Epithelial cell of proximal tubule (primary cell): ENCODE measurements at places on chromosomes 11 and 22.

- no peak for DNase-seq
Measured at GRCh38 chr22:36252754-36253522, at the start of gene APOL1. APOL1 (plus strand) TSS chr22:36253133; CDS start chr22:36254956, 1,823 bp downstream.

DNA sequence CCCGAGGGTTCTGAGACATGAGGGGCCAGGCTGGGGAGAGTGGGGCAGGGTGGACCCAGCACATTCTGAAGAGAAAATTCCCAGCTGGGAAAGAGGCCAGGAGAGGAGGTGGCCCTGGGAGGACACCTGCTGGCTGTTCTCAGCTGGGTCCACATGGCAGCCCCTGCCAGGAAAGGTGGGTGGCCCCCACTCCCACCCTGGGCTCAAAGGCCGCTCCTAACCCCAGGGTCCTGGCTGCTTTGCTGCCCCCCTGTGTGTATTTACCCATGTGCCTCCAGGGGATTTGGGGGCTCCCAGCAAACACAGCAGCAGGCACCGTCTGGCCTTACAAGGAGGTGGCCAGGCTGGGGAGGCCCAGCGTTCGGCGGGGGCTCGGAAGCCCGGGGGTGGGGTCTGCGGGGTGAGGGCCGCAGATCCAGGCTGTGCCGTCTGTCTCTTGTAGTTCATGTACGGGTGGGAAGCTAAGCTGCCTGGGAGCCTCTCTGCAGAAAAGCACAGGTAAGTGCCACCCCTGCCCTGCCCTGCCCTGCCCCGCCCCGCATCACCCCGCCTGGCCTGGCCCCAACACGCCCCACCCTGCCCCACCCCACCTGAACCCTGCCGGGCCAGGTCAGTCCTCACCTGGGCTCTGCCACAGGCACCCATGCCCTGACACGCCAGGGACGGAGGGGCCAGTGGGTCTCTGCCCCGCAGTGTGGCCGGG lies 10.6 kb downstream of the MUC5B start:
- no peak for DNase-seq

DNA sequence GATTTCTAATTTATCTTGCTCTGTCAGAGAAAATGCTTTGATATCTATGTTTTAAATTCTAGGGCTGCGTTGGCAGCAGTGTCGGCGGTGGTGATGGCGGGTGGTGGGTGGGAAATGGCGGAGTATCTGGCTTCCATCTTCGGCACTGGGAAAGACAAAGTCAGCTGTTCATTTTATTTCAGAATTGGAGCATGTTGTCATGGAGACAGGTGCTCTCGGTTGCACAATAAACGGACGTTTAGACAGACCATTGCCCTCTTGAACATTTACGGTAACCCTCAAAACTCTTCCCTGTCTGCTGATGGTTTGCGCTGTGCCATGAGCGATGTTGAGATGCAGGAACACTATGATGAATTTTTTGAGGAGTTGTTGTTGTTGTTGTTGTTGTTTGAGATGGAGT lies 36.1 kb upstream of the PHOX2A start:
- no peak for DNase-seq

GRCh38 chr11:43758927-43759326 lies 78.4 kb downstream of the HSD17B12 start:
- no peak for DNase-seq

- DNase-seq, result no peak
Measured at GRCh38 chr11:576811-577610, 741 bp downstream of the PHRF1 start.

GRCh38 chr22:25413620-25414019 lies 150.9 kb upstream of the GRK3 start:
- no peak for DNase-seq

DNA sequence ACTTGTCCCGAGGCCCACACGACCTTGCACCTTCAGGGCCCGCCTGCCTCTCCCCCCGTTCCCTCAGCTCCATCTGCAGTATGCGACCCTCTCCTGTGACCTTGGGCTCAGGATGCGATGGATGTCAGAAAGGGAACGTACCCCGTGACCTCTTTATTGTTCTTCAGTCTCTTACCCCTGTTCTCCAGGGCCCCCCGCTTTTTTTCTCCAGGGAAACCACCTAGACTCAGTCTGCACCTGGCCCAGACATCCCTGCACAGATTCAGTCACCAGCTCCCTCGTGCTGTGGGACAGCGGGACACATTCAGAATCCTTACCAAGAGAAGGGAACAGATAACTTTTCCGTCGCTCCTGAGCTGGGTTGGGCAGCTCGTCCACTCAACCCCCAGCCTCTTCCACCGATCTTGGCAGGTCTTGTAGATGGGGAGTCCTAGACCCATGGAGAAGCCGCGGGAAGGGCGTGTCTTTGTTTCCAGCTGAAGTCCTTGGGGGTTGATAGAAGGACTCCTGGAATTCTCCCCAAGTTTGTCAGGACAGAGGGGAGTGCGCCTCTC lies 1.4 kb upstream of the PHOX2A start:
- DNase-seq, result no peak

- no peak for DNase-seq
Measured at GRCh38 chr22:24027389-24027975, 16.4 kb downstream of the CABIN1 start.

DNA sequence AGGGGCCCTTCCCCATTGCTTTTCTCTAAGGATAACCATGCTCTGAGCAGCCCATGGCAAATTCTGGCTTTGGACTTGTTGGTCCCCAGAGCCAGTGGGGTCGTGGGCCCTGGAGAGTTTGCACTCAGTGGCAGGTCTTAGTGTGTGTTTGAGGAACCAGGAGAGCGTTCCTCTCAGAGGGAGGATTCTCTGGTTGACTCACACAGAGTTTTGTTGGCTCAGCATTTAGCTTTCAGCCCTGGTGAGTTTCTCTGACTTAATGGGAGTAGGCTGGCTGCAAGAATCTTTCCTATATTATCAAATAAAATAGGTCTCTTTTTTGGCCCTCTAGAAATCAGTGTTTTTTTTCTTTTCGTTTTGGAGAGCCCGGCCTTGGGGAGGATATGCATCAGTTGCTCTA lies 20.9 kb downstream of the ST14 start:
- DNase-seq, result no peak

GRCh38 chr22:30882974-30883533 lies 85.5 kb downstream of the MORC2 start:
- no peak for DNase-seq

GRCh38 chr11:17387811-17388210 lies 648 bp downstream of the KCNJ11 start:
- DNase-seq, result no peak

GRCh38 chr11:22730319-22730718 lies 63.9 kb downstream of the GAS2 start:
- DNase-seq, result no peak

DNA sequence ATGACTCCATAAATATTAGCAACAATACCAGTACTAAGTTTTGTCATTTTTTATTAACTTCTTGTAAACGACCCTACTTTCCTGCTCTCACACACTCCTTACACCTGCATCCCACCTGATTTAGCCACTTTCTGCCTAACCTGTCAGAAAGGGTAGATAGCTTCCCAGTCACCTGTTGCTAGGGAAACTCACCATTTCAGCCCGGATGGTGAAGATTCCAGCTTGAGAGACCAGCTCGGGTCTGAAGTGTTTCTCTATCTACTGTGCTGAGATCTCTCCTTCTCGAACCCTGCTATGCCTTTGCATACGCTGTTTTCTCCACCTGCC lies at the start of gene PARVG:
TSS of gene PARVG (plus strand) at position 220 of the 327 bp plus-strand sequence. CDS start 2,405 bp downstream, outside the sequence.
- DNase-seq, result no peak

DNA sequence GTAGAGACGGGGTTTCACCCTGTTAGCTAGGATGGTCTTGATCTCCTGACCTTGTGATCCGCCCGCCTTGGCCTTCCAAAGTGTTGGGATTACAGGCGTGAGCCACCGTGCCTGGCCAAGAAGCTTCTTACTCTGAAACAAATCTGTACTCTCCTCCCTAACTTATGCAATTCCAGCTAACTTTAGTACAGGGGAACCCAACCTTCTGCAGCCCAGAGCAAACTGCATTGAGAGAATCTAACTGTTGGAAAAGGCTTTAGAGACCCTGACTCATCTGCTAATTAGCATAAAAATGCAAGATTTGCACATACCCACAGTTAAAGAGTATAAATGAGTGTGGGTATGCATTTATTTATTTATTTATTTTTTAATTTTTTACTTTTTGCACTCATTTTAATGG lies 64.8 kb downstream of the APOL5 start:
- DNase-seq, result no peak

GRCh38 chr11:2378527-2379210 lies 1.6 kb downstream of the CD81 start:
- no peak for DNase-seq

DNA sequence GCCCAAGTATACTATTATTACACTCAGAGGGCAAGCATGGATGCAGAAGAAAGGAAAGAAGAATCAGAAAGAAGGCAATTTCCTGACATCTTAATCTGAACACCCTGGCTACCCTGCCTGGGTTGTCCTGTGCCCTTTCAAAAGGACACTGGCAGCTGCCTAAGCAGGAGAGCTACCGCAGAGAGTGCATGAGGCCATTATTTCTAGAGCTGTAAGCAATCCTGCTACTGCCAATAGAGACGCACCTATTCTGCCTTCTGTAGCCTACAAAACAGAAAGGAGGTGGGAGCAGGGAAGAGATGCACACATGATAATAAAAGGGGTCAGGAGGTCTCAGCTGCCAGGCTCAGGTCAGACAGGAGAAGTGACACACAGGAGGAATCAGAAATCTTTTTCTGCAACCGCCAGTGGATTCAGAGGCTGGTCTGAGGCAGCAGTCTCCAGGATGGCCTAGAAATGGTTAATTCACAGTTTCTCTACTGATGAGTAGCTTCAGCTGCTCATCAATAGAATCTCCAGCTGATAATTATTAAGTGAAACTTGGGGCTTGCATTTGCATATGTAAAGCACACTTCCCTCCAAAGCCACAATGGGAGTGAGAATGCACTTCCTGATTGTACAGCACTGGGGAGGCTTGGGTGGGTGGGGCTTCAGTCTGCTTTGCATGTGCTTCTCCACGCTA lies 253.9 kb downstream of the LARGE1 start:
- no peak for DNase-seq

GRCh38 chr11:118631142-118631909 lies 23.9 kb downstream of the PHLDB1 start:
- no peak for DNase-seq

DNA sequence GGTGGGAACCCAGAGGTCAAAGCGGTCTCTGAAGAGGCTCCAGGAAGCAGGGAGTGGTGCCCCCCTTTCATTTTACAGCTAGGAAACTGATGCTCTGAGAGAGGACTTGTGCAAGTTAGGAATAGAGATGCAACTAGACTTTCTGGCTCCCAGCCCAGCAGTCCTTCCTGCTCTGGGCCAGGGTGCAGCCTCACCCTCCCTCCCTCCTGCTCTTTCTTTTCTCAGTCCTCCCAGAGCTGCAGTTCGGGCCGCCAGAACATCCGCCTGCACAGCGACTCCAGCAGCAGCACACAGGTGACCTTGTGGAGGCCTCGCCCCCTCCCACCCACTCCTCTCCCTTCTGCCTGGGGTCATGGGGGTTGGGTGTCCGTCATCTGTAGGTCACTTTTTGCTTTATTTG lies 51.5 kb downstream of the LHFPL7 start:
- peak; percentile 19 for DNase-seq

DNA sequence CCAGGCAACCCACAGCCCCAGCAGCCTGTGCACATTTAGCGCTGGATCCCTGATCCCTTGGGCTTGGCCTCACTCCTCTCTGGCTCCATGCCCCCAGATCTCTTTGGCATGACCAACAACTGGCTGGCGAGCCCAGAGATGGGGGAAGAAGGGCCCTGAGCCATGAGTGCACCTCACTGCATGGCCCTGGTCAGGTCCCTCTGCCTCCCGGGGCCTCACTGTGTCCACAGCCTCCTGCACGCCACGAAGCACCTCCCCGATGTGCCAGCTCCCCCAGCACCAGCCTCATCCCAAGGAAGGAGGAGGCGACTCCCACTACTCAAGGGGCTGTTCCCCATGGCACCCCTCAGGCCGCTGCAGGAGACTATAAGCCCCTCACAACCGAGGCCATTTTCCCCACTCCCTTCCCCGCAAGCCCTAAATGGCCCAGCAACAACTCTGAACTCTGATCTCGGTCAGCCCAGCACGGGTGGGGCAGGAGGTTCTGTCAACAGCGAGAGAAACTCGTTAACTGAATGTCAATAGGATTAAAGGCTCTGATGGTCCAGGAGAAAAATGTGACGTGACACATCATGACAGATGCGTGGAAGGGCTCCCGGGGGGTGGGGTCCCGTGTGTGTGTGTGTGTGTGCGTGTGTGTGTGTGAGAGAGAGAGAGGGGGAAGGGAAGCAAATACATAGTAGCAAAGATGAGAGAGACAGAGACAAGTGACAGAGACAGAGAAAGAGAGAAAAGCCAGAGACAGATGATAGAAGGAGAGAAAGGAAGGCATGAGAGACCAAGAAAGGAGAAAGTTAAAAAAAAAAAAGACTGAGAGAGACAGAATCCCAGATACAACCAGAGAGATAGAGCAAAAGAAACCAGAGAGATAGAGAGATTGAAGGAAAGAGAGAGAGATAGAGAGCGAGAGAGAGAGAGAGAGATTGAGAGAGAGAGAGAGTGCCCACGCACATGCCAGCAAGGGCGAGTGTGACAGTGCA lies 28.4 kb upstream of the SYT7 start:
- no peak for DNase-seq

GRCh38 chr11:95266751-95267374 lies 35.9 kb upstream of the SESN3 start:
- DNase-seq, result no peak

DNA sequence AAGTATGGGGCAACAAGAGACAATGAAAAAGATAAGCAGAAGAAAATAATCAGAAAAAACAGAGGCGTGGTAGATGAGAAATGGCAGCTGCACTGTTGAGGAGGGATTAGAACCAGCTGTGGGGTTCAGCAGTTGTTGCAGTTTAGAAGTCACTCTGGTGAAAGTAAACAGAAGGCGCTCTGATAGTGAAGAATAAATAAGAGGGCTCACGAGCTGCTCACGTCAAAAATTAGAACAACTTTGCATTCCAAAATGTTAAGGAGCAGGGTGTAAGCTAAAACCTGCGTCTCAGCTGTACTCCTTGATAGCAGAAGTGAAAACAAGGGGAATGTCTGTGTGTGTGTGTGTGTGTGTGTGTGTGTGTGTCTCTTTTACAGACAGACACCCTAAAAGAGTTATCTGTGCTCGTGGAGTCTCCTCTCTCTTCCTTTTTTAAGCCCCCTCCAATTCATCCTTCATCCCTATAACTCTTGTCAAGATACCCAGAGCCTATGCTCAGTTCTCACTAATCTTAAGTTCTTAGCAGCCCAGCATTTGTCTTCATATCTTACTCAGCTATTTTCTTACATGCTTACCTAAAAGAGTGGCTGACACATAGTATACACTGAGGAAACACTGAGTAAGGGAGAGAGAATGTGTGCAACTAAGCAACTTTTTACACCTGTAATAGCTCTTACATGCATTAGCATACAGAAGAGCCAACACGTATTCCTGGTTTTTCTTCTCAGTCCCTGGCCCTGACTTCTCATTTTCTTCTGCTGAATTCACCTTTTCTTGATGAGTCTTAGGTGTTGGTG lies 8.9 kb downstream of the TTC17 start:
- DNase-seq, result no peak

DNA sequence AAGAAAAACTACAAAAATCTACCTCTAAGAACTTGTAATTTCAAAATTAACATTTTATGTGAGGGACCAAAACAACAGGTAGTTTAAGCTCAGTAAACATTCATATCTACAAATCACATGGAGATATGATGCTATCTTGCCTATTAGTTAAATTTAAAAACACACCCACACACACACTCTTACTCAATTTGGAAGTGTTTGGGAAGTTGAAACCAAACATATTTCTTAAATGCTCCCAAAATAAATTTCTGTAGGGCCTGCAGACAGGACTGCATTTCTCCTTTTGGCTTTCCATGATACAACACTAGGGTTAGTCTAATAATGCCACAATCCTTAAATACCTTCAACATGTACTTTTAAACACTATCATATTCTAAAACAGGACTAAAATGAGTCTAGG lies 7.0 kb downstream of the PITPNB start:
- no peak for DNase-seq

- DNase-seq, result no peak
Measured at GRCh38 chr11:67452141-67452952, at the start of gene GPR152. GPR152 (minus strand) TSS chr11:67452729; CDS start chr11:67452724, 5 bp downstream.
